Dorsolateral prefrontal cortex (tissue), 122 donors: ENCODE measurements at places on chromosomes 1 and 21.

DNA sequence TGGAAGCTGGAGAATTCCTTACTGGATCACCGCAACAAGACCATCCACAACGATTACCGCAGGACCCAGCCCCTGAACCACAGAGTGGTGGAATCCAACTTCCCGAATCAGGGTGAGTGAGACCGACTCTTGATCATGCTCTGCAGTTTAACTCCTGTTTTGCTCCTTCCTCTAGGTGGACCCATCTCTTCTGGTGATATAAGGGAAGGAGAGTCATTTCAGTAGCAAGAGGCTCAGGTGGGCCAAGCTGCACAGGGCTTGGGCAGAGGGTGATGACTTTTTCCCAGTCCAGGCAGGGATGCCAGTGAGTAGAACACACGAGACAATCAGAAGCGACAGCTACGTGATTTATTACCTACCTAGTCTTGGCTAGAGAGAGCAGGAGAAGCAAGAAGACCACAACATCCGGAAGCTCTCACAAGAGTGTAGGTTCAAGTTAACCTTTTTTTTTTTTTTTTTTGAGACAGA is 25.2 kb downstream of the CA6 start:
- no peak for DNase-seq

DNA sequence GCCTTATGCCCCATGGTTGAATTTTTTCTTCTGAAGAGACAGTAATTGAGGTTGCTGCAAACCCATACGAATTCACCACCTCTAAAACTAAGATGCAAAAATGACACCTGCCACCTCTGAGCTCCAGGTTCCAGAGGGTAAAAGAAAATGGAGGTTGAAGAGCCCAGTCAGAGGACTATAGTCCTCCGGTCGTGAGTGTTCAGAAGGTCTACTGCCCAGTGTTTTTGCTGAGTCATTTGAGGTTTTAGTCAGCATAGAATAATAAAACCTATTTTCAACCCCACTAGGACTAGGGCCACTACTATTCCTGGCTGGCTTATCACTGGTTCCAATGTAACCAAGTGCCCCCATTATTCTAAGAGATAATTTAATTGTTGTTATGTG is 12.9 kb upstream of the SLAMF7 start:
- DNase-seq = no peak

DNA sequence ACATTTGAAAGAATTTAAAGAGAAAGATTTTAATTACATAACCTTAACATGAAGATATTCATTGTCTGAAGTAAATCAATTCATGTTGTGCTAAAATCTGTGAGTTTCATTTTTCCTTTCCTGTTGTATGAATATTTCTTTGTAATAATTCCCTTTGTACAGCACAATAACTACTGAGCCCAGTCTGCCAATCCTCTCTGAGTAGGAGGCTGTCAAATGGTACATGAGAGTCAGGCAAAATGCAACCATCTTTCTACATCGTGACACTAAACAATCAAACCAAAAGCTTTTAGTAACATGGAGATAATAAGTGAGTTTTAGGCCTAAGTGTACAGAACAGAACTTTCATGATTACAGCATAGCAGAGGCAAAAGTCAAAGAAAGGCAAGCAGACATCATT is 165.5 kb downstream of the PLPPR4 start:
- no peak for DNase-seq

DNA sequence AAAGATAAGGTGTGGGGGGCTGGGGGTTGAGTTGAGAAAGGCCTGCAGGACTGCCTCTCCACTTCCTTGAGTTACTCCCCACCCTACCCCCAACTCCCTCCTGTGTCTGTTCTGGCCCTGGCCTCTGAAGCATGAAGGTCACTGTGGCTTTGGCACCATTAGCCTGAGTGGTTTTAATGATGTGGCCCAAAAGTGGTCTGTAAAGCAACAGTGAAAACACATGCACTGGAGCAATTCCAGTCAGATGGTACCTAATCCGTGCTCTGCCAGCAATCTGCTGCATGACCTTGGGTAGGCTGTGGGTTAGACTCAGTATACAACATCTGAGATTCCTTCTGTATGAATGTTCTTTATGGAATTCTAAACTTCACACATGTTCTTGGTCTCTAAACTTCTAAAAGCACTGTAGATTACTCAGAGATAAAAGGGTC is 86.5 kb upstream of the ATP1A1 start:
- no peak for DNase-seq

GRCh38 chr1:195306281-195306680 is 1302.0 kb downstream of the KCNT2 start:
- no peak for DNase-seq

DNA sequence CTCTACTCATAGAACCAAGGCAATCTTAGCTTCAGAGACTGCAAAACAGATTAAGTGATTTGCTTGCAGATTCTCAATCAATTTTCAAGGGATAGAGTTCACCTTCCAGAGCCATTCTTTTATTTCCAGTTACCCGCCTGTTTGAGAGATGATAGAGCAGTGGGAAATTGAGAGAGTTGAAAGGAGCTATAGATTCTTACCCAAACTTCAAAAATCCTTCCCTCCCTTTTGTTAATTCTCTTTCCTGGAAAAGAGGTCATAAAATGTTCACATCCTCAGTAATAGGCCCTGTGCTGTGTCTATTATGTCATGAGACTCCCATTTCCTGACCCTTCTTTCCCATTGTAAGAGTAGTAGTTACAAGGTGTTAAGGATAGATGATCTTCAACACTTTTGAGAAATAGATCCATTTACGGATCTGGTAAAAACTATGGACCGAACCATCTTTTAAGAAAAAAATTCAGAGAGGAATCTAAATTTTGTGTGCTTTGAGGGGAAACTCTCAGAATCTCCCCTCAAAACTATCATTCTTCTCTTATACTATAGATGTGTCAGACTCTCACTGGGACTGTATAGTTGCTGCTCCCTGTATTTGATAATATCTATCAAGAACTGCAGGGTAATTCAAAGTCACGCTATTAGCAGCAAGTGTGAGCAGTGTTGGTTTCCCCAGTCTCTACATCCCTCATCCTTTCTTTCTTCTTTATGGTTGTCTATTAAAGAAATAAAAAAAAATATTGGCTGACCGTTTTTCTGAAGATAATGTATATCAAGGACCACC is 8.0 kb downstream of the RGS4 start:
- DNase-seq = no peak

- no peak for DNase-seq
Measured at GRCh38 chr1:199742547-199742946, 285.0 kb upstream of the NR5A2 start.

DNA sequence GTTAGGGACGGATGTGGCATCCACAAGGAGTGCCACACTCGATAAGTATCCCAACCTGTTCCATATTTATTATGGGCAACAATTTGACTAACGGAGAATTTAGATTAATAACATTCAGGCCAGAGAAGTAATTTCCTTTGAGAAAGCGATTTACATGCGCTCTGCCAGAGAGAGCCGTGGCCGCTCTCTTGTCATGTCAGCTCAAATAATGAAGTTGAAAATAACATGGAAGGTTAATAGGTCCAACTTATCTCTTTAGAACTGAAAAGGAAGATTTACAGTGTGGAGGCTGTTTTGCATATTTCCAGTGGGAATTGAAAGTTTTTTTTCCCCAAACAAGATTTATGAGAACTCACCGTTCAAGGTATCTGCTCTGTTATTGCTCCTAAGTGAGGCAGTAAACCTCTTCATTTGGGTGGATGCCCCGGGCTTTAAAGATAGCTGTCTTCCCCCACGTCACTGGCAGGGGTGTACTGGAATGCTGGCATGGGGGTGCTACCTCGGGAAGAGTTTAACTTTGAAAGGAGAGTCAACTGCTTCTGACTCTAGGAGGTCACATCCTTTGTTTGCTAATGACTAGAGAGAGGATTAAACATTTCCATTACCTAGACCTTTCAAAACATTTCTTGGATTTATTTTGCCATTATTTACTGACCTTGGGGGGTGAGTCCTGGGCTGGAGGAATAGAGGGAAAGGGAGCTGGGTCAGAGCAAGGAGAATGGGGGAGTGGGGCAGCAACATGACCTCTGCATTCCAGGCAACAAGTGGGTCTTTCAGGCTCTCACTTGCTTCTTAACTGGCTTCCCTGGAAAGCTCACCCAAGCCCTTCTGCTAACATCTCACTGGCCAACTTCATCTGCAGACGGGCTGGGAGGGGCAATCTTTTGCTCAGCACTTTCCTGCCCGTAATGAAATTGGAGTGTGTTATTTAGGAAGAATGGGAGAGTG is 204.2 kb downstream of the CAMTA1 start:
- no peak for DNase-seq

DNA sequence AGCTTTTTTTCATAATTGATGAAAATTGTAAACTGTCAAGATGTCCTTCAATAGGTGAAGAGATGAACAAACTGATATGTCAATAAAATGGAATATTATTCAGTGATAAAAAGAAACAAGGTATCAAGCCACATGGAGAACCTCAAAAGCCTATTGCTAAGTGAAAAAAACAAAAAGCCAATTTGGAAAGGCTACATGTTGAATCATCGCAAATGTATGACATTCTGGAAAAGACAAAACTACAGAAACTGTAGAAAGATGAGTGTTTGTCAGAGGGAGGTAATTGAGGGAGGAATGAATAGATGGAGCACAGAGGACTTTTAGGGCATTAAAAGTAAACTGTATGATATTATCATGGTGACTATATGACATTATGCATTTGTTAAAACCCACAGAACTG is 34.5 kb upstream of the USP25 start:
- DNase-seq = no peak

- DNase-seq = no peak
Measured at GRCh38 chr1:208201229-208201628, 43.0 kb downstream of the PLXNA2 start.

- no peak for DNase-seq
Measured at GRCh38 chr21:37369307-37369854, 2.8 kb downstream of the DYRK1A start.

DNA sequence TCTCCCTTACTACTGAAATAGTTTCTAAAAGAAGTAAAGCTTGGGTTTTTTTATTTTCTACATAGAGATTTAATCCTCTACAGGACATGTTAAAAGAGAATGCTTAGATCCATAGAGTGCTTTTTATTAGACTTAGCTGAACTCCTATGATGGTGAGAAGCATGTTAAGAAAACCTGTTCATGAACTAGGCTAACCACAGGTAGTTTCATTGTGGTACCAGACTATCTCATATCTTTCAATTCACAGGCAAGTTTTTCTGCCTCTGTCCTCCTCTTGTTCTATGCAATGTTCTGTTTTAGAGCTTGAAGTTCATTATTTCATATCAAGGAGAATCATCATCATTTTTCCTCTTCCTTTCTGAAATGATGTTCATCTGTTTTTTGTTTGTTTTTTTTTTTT is 65.4 kb downstream of the ELAVL4 start:
- DNase-seq = no peak

GRCh38 chr21:41770901-41771624 is 4.2 kb upstream of the RIPK4 start:
- DNase-seq = no peak

- no peak for DNase-seq
Measured at GRCh38 chr1:56416495-56416894, 162.9 kb downstream of the PLPP3 start.

DNA sequence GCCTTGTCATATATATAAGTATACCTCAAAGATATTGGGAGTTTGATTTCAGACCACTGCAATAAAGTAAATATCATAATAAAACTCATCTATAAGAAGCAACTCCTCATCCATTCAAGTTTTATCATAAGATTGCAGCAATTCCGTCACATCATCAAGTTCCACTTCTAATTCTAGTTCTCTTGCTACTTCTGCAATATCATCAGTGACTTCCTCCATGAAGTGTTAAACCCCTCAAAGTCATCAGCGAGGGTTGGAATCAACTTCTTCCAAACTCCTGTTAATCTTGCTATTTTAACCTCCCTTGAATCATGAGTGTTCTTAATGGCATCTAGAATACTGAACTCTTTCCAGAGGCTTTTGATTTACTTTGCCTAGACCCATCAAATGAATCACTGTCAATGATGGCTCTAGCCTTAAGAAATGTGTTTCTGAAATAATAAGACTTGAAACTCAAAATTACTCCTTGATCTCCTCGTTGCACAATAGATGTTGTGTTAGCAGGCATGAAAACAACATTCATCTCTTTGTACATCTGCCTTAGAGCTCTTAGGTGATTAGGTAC is 88.3 kb downstream of the RPE65 start:
- no peak for DNase-seq

DNA sequence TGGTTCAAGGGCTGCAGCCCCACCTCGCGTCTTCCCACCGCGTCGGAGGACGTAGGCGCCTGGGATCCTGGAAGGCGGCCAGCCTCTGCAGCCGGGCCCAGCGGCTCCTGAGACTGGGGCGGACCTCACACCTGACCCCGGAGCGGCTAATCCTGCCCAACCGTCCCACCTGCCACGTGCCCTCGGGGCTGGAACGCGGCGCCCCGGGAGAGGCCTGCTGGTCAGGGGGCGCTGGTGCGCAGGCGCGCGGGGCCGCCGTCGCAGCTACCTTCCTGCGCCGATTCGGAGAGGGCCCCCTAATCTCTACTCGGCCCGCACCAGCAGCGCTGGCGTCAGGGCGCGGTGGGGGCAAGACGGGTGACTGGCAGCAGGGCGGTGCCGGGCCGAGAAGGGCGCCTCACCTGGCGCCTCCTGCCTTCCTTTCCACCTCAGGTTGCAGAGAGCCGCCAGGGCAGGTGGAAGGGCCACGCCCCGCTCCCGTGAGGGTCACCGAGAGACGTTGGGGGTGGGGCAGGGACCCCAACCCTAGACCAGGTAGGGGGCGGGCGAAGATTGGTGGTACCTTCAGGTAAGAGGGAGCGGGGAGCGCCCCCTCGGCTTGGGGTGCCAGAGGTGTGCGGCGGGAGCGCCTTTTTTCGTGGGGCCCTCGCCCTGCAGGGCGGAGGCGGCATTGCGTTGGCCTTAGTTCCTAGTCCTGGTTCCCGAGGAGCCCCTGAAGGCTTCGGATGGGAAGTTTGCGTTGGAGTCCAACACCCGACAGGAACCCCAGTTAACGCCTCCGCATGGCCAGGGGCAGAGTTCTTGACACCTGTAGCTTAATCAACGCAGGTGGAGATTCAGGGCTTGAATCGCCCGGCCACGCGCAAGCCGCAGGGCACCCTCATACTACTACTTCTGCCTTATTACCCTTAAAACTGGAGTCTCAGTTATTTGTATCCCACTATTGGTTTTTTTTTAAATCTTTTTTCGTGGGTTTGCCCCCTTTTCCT is at the start of gene TDRD5:
TSS of gene TDRD5 (plus strand) at position 241 of the 989 bp plus-strand sequence. CDS start 784 bp downstream, outside the sequence.
- no peak for DNase-seq

DNA sequence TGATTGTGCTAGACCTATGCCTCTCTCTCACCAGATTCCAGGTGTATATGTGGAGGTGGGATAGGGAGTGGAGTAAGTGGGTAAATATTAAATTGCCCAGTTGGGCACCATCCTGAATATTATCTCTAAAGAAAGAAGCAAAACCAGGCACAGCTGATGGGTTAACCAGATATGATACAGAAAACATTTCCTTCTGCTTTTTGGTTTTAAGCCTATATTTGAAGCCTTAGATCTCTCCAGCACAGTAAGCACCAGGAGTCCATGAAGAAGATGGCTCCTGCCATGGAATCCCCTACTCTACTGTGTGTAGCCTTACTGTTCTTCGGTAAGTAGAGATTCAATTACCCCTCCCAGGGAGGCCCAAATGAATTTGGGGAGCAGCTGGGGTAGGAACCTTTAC is at the start of gene FCER1A:
TSS of gene FCER1A (plus strand) at position 242 of the 400 bp plus-strand sequence. CDS start at position 271, 29 bp downstream.
- DNase-seq = no peak
